NCI-H2029 treated with DMSO at 0.1 percent for 48 hours (cell line): ENCODE measurements at places on chromosomes 4 and X.

- DNase-seq, result no peak
Measured at GRCh38 chr4:152534541-152535359, 1.1 kb downstream of the FBXW7 start.

- no peak for DNase-seq
Measured at GRCh38 chrX:10157543-10157942, 768 bp downstream of the CLCN4 start.

- no peak for DNase-seq
Measured at GRCh38 chr4:154503598-154503997, 12.0 kb upstream of the DCHS2 start.

DNA sequence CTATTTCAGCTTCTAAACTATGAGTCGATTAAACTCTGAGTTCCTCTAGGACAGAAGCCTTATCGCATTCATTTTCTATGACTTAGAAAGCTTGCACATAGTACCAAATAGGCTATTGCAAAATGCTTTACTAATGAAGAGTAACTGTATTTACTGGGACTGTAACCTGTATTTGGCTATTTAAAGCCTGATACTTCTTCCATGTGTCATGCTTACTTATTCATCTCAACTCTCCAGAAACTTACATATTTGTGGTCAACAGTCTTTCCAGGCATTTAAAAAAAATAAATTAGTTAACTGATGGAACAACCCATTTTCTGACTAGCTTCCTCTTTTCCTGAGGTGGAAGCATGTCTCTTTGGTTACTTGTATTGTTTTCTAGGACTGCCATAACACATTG, 467.9 kb downstream of the PCDH11X start:
- DNase-seq, result no peak

GRCh38 chrX:154057791-154058190, 38.1 kb upstream of the IRAK1 start:
- no peak for DNase-seq

DNA sequence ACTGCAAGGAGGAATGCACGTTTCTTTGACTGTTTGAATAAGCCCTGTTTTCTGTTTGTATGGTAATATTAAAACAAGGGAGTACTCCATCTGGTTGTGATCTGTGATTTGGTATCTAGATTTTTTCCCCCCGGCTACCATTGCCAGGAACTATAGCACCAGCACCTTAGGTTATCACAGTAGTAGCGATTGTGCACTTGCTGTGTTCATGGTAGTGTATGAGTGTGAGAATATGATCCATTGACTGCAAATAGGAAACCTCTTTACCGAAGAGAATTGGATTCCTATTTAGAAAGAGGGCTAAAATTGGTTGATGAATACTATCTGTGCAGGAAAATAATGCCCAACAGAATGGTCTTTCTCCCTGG, 69.9 kb downstream of the LARP7 start:
- no peak for DNase-seq

DNA sequence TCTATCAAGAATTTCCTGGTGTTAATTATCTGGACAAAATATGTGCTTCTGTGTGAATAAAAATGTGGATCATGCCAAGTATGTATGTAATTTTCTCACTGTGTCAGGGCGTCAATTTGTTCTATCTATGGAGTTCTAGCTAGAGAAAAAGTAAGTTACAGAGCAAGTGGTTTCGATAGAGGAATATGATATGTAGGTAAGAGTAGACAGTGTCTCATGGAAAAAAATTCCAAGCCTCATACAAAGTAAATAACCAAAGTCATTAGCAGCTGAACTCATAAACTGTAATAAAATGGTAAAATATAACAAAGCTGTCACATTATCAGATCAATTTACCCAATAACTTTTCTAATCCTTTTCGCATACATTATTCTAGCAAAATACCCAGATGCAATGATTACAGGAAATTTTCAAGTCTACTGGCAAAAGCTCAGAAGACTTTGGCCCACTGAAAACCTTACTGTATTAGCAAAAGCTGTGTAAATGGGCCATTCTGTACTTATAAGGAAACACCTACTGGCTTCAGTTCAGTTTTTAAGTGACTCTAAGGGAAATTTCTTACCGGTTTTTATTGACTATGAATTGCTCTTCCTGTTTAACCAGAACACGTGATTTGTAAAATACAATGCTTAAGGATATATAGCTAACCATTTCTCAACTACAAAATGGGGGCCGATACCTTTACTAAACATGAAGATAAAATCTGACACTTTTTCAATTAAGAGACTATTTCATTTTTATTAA, 121.0 kb upstream of the ARSJ start:
- no peak for DNase-seq

DNA sequence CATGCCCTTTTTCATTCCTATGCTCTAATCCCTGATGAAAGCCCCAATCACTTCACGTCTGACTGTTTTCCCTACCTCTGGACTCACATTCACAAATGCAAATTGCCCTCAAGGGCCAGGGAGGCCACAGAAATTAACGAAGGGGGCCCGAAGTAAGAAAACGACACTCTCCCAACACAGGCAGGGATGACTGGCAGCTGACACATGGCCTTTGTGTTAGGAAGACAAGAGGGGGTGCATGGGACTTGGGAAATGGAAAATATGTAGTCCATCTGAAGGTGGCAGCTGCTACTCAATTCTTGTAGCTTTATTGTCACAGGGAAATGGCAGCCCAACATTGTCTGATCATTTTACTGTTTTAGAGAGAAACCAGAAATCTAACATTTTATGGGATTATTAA, 12.3 kb upstream of the SPARCL1 start:
- DNase-seq, result no peak

- DNase-seq, result no peak
Measured at GRCh38 chr4:38860788-38861424, 4.3 kb upstream of the TLR6 start.

- no peak for DNase-seq
Measured at GRCh38 chr4:62231994-62232393, 1031.9 kb downstream of the ADGRL3 start.

DNA sequence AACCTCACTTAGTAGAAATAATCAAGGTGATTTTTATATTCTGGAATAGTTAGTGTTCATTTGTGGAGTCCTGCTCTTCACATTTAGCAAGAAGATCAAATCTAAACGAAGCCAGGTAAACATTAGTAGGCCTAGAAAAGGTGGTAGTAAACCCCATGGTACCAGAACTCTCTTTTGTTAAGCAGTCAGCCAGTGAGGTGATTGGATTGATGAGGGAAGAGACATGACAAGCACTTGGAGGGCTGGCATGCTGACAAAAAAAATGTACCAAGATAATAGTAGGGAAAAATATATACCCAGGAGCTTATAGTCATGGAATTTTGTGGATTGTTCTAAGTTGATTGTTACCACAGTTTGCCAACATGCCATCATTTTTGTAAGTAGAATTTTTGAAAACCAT, 163.8 kb downstream of the BANK1 start:
- no peak for DNase-seq

DNA sequence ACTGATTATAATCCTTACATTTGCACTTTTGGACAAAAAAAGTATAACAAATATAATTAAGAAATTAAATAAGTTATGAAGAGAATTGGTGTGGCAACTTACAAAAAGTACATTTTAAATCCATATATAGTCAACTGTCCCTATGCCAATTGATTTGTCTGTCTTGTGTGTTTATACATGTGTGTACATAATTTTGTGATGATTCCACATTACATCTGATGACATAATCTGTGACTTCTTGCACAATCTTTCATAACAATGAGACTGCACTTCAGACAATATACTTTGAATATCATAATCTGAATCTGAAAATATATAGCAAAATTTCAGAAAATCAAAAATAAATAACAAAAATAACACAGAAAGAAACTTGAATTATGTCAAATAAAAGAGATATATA, 953.4 kb downstream of the FAT4 start:
- no peak for DNase-seq

GRCh38 chrX:130119312-130119898, 9.1 kb upstream of the ELF4 start:
- no peak for DNase-seq

DNA sequence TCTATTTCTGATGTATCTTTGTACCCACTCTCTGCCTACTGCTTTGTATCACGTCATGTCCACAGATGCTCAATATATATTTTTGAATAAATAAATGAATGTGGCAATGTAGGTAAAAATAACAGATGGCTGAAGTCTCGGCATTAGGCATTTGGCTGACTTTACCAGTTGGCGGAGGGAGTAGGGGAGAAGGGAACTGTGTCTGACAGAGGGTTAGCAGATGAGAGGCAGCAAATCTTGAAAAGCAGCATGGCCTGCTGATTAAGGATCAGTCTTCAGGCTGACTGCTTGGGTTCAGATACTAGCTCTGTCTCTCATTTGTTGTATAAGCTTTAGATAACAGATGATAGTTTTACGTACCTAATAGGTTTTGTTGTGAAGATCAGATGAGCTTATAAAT, 31.9 kb upstream of the RASGEF1B start:
- no peak for DNase-seq

DNA sequence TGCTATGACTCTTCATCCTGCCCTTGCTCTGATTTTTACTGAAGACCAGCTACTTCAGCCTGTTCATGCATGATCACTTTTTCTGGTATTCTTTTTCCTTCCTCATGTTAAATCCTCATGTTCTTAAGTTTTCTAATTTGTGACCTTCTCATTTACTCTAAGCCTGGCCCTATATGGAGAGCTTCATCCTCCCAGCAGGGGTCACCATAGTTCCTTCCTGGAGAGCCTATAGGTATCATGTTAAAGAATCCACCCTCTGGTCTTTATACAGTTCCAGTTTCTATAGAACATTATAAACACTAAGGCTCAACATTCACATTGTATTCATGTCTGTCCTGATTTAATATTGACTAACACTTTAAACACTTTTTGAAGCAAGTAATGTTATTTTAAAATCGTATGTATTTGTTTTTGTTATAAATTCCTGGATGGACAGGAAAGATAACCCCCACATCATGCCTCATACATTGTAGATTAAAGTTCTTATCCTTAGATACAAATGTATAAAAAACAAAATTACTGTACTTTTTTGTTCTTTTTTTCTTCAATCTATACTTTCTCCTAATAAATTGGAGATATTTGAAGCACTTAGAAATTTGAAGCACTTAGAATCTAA, 53.8 kb upstream of the OTUD4 start:
- DNase-seq, result peak; percentile 32

GRCh38 chr4:46839128-46839527, 69.9 kb downstream of the COX7B2 start:
- DNase-seq, result peak; percentile 28

GRCh38 chr4:120877021-120877420, 45.5 kb downstream of the PRDM5 start:
- no peak for DNase-seq

GRCh38 chr4:29553846-29554245, 1166.3 kb upstream of the PCDH7 start:
- peak; percentile 5 for DNase-seq

DNA sequence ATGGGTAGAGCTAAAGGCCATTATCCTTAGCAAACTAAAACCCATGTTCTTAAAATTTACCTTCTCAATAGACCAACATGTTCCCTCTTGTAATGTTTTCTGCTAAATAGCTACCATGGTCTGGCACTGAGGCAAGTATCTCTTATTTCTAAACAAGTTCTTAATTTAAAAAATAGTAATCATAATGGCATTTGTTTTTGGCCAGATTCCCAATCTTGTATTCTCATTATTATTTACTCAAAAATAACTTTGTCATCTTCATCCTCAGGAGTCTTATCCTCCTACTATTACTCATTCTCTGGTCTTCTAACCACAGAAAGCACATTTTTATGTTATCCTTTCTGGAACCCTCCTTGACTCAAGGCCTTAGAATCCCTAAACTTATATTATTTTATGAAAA, 931.2 kb downstream of the CCSER1 start:
- no peak for DNase-seq

DNA sequence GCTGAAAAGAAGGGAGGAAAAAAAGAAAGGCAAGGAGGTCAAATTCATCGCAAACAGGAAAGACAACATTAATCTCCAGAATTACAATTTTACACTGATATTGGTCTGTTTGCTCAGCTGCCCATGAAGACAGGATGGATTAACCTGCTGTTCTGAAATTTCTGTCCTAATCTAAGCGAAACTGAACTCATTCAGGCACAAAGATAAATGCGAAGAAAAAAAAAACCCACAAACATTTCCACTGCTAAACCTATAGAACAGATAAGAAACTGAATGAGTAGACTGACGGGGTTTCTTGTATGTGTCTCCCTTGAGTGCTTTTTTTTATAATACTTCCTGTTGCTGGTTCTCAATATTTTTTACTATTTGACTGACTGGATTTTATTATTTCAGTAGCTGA, 251.8 kb upstream of the FTHL17 start:
- DNase-seq, result no peak

GRCh38 chrX:85052205-85052604, 48.5 kb downstream of the APOOL start:
- no peak for DNase-seq

DNA sequence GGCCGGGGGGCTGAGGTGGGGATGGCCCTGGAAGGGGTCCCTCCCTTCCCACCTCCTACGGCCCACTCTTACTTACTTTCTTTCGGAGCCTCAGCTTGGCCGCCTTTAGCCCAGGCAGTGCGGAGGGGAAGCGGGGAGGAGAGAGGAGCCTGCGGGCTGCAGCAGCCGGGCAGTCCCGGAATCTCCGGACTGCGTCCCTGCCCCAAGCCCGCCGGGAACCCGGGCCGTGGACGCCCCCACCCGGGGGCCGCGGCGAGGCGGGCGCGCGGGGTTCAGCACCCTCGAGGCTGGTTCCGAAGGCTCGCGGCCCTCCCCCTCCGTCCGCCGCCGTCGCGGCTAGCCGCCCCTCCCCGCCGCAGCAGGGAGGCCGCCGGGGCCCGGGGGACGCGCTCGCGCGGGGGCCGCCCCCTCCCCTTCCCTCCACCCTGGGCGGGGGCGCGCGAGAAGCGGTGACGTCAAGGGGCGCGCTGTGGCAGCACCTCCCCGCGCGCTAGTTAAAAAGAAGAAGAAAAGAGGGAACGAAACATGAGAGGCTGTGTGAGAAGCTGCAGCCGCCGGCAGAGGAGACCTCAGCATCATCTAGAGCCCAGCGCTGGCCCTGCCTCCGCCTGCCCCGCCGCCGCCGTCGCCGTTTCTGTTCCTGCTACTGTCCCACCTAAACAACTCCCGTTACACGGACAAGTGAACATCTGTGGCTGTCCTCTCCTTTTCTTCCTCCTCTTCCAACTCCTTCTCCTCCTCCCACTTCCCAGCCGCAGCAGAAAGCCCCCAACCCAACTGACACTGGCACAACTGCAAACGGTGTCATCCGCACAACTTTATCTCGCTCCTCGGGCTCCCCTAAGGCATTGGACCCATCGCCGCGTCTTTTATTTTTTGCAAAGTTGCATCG, at the start of gene HHIP:
HHIP (plus strand) TSS at position 526 of the 892 bp plus-strand sequence. CDS start 520 bp downstream, outside the sequence.
- DNase-seq, result no peak

DNA sequence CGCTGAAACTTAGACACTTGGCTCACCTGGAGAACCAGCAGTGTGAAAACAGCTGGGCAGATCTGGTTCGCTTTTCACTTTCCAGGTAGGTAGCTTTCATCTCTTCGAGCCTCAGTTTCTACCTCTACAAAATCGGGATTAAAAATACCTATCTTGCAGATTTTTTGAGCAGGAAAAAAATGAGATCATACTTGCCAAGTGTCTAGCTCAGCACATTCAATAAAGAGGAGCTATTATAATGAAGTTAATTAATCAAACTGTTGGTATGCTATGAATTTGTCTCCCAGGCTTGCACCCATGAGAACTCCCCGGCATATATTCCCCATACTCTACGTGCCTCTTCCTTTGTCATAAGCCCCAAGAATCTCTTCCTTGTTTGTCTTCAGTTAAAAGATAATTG, 158.6 kb upstream of the LDB2 start:
- DNase-seq, result no peak
